ENCODE measurements at places on chromosomes 13 and 19. TPM values are rescaled to one million over a fixed set of nuclear protein-coding genes. Genes with fewer than 3 reads are reported as not detected.
A peak's percentile ranks its signal among the peaks of the same experiment; 100 is the strongest.

DNA sequence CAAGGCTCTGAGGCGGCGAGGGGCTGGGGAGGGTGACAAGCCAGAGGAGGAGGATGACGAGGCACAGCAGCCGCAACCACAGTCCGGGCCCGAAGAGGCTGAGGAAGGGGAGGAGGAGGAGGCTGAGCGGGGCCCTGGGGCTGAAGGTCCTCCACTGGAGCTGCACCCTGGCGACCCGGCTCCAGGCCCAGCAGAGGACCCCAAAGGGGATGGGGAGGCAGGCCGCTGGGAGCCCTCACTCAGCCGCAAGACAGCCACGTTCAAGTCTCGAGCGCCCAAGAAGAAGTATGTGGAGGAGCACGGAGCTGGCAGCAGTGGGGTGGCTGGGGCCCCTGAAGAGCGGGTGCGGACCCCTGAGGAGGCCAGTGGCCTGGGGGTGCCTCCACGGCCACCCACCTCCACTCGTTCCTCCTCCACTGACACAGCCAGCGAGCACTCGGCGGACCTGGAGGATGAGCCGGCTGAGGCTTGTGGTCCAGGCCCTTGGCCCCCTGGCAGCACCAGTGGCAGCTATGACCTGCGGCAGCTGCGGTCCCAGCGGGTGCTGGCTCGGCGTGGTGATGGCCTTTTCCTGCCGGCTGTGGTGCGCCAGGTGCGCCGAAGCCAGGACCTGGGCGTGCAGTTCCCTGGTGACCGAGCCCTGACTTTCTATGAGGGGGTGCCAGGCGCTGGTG, 2.9 kb downstream of the CIC start:
- DNase-seq = no peak

DNA sequence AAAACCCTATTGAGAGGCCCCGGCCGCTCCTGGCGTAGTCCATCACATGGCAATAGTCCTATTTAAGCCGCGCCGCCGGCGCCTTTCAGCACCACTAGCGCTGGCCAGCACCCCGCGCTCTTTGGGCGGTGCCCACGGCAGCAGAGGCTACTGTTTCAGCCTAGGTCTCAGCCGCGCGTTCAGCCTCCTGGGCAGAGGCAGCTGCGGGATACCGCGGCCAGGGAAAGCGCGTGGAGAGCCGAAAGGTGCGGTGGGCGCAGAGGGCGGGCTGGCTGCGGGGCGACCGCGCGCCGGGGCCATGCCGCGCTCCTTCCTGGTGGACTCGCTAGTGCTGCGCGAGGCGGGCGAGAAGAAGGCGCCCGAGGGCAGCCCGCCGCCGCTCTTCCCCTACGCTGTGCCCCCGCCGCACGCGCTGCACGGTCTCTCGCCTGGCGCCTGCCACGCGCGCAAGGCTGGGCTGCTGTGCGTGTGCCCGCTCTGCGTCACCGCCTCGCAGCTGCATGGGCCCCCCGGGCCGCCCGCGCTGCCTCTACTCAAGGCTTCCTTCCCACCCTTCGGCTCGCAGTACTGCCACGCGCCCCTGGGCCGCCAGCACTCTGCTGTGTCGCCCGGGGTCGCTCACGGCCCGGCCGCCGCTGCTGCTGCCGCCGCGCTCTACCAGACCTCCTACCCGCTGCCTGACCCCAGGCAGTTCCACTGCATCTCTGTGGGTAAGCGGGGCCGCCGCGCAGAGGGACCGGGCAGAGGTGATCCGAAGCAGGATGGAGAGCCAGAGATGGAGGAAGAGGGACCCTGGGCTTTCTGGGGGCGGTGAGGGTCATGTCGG, at the start of gene GSX1:
TSS of gene GSX1 (plus strand) at position 91 of the 826 bp plus-strand sequence. CDS start at position 299, 208 bp downstream.
- peak; percentile 13 for DNase-seq

DNA sequence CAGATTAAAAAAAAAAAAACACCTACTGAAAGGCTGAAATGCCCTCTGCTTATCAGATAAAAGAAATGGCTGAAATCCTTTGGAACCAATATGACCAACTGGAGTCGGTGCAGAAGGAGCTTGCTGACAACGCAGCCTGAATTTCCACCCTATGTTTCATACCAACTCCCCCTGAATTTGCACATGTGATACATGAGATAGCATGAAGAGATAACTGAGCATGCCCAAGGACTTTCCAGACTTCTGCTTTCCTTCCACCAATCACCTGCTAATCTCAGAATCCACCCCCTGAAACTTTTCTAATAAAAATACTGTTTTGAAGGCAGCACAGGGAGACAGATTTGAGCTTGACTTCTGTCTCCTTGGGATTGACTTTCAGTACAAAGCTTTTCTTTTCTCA, 32.2 kb upstream of the WDFY2 start:
- no peak for DNase-seq

ZNF222 gene
- total RNA-seq = 2.4 TPM

- DNase-seq = no peak
Measured at GRCh38 chr13:73195091-73195490, 136.3 kb downstream of the KLF5 start.

DHDH gene
- not detected for total RNA-seq

GRCh38 chr13:28849441-28849840, 29.3 kb downstream of the MTUS2 start:
- no peak for DNase-seq

GRCh38 chr19:12800466-12800770, 1.2 kb downstream of the PRDX2 start:
- no peak for DNase-seq

NKPD1 gene
- not detected for total RNA-seq

ZNF541 gene
- not detected for total RNA-seq

DNA sequence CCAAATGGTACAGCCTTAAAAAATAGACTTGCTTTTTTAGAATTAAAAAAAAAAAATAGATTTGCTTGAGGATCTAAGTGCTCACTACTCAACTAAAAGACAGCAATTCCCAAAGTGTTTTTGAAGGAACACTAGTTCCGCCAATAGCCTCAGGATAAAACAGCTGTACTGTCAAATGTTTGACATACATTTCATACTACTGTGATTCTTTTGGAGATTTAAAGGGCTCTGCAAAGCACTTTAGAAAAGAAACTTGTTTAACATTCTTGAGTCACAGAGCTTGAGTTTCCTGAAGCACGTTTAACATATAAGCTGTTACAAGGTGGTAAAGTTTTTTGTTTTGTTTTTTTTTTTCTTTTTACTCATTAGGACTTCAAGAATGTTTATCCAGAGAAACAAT, 23.1 kb upstream of the KLF5 start:
- no peak for DNase-seq

GRCh38 chr19:48676887-48677286, 4.1 kb upstream of the NTN5 start:
- no peak for DNase-seq

Data from HFFc6 (cell line).